ENCODE measurements at places on chromosomes 16 and 17.

GRCh38 chr16:50533317-50533716 lies 14.9 kb upstream of the NKD1 start:
- DNase-seq: no peak

- DNase-seq: no peak
Observed at GRCh38 chr16:69477546-69477945, 53.1 kb downstream of the CYB5B start.

DNA sequence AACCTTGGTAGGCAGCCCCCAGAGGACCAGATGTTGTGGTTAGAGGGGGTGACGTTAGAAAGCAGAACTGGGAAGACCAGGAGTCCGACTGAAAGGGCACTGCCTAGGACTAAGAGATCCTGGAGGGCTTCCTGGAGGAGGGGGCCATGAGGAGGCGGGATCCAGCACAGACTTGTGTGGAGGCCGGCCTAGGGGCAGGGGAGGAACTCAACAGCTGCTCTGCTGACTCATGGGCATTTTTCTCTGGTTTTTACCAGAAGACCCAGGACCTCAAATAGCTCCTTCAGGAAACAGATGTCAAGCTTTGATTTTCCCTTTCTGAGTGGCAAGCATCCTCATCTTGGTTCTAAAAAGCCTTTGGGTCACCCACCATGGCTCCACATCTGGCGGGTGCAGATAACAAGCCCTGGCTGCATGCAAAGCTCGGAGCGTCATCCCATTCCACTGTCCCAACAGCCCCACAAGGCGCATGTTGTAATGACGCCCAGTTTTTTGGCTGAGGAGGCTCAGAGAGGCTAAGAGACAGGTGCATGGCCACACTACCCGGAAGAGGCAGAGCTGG lies 29.0 kb downstream of the IL21R start:
- DNase-seq: no peak

- no peak for DNase-seq
Observed at GRCh38 chr17:31099016-31099415, 4.2 kb downstream of the NF1 start.

DNA sequence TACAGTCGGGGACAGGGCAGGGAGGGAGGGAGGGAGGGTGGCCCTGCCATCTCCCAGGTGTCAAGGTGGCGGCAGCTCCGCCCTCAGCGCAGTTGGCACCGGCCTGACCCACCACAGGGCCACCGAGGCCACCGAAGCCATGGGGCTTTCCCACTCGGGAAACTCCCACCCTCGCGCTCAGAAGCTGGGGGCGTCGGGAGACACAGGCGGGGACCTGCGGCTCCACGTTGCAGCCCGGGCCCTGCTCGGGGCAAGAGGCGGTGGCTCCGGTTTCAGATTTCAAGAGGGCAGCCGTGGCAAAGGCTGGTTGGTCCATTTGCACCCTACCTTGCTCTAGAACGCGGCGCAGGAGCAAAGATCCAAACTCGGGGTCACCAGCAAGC lies 544 bp downstream of the CYB561 start:
- DNase-seq: peak; percentile 19

DNA sequence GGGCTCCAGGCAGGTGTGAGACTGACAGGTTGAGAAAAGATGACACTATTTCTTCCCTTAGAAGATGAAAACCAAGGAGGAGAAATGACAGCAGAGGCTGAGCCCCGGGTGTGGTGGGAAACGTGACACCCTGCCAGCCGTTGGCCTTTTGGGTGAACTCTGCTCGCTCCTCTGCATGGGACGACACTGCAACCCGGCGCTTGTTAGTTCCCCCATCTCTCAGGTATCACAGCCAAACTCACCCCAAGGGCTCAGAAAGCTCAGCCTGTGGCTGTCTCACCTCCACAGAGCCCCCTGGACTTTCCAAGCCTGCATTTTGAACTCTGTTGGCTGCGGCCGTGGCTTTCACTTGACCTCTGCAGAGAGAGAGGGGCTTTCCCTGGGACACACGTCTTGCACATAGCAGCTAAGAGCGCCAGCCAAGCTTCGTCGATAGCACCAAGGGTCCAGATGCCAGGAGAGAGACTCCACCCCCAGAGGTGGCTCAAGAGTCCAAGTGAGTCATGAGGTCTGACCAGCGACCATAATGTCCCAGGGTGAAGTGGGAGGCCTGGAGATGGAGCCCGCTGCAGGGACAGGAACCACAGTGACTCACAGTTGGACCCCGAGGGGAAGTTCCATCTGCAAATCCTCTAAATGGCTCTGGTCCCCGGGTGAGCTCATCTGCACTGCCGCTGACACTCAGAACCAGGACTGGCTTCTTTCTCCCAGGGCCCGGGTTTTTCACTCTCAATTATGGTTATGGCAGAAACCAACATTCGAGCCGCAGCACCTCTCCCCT lies 301.9 kb downstream of the SOX9 start:
- no peak for DNase-seq

DNA sequence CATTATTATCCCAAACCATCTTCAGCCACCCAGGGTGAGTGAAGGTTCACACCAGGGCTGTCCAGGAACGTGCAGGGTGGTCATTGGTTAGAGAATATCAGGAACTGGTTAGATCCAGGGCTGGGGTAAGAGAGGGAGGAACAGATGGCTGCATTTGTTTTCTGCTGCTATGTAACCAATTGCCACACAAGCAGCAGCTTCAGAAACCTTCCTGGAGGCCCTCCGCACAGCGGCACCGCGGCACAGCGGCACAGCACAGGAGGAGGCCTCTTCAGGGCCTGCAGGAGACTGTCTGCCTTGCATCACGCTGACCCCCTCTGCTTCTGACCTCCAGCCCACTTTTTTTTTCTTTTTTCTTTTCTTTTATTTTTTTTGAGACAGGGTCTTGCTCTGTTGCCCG lies 86.1 kb downstream of the KCNJ12 start:
- no peak for DNase-seq

DNA sequence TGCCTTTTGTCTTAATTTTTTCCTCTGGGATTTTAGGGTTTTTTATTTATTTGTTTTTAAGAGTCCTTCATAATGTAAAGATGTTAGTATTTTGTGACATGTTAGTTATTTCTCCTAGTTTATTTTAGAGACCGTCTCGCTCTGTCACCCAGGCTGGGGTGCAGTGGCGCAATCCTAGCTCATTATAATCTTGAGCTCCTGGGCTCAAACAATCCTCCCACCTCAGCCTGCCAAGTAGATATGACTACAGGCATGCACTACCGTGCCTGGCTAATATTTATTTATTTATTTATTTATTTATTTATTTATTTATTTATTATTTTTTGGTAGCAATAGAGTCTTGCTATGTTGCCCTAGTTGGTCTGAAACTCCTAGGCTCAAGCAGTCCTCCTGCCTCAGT lies 37.4 kb upstream of the ARHGAP17 start:
- DNase-seq: no peak

DNA sequence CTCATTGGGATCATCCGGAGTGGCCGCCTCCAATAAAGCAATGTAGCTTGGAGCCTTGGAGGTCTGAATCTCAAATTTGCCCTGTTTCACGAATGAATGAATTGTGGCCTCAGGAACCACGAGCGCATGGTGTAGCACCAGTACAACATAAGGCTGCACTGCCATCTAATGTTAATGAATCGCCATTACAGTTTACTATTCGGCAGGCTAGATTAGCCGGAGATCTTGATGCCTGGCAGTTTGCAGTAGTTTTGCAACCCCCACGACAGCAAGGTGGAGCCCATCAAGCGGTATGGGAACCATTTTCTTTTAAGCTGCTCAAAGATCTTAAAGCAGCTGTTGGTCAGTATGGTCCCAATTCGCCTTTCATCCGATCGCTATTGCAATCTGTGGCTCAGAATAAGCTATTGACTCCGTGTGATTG lies 18.8 kb downstream of the ALOX15B start:
- no peak for DNase-seq

- DNase-seq: no peak
Observed at GRCh38 chr16:12988071-12988470, 86.7 kb downstream of the SHISA9 start.

GRCh38 chr16:56204816-56205215 lies 13.5 kb downstream of the GNAO1 start:
- no peak for DNase-seq

DNA sequence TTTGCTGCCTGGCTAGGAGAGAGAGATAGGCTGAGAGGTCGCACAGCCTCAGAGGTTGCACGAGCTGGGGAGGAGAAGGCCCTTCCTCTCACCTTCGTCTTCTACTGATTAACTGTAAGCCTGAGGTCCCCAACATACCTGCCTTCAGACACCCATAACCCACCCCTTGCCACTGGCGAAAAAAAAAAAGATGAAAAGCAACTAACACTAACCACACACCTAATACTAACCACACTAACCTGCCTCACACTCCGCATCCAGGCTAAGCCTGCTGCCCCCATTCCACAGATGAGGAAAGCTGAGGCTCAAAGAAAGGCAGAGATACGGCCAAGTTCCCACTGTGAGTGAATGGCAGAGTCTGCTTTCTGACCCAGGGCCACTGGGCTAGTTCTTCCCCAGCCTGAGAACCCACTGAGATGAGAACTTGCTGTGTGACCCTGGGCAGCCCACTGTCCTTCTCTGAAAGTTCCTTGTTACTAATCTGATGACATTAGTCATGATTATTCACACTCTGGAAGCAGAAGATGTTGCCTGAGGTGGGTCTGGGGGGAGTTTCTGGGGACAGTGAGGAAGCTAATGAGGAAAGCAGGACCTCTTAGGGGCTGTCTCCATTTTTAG lies 4.6 kb downstream of the IL21R start:
- DNase-seq: no peak

- peak; percentile 77 for DNase-seq
Observed at GRCh38 chr16:67028696-67029253, at the start of gene CBFB. Gene CBFB, plus strand, starts transcription at chr16:67029149. Its CDS starts 259 bp downstream, at chr16:67029408.

GRCh38 chr17:81515530-81516041 lies 3.0 kb upstream of the ACTG1 start:
- no peak for DNase-seq

DNA sequence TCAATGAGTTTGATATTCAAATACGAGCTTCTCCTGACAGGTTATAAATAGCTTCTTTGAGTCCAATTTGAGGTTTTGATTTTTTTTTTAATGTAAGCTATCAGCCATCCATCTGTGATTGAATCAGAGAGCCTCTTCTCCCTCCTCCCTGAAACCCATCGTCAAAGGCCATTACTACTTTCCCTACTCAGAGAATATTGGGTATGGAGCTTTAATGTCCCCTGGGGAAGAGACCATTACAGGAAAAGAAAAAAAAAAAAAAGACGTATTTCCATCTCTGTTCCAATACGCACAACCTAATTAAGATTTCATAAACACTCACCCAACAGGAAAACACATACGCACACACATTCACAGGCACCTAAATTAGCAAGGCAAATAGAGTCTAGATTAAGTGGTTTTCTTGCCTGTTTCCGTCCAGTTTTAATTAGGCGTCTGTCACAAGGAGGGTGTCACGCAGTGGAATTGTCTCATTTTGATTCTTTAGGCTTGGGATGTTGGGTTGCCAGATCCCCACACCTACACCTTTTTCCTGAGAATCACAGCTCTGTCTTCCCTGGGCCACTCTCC lies 194.3 kb upstream of the RPL38 start:
- DNase-seq: no peak

DNA sequence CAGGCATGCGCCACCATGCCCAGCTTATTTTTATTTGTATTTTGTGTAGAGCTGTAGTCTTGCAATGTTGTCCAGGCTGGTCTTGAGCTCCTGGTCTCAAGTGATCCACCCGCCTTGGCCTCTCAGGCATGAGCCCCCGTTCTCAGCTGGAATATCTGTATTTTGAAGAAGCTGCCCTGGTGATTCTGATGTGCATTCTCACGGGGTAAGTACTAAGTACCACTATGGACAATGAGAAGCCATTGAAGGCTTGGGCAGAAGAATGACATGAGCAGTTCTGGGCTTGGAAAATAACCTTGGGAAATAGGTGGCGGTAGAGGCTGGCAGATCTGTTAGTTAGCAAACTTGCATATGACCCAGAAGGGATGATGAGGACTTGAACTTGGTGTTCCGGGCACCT lies 15.6 kb upstream of the NKD1 start:
- no peak for DNase-seq

- DNase-seq: no peak
Observed at GRCh38 chr16:61128545-61129323, 907.5 kb downstream of the CDH8 start.

- DNase-seq: no peak
Observed at GRCh38 chr16:1430759-1431496, at the start of gene PERCC1. Gene PERCC1, plus strand, starts transcription at chr16:1431078. Its CDS starts 1,516 bp downstream, at chr16:1432594.

DNA sequence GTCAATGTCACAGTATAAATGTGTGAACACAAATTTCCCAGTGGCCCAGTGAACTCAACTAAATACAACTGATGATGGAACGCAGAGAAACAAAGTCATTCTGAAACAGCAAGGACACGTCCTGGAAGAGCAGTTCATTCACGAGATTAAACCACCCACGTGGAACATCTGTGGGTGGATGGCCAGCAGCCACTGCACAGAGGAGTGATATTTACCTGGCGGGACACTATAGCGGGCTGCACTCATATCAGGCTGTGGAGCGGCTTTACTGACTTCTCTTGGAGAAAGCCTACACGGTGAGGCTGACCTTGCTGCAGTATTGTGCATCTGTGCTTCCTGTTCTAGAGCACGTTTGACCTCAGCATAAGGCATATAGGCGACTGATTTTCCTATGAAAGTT lies 87.3 kb downstream of the TTC19 start:
- no peak for DNase-seq

DNA sequence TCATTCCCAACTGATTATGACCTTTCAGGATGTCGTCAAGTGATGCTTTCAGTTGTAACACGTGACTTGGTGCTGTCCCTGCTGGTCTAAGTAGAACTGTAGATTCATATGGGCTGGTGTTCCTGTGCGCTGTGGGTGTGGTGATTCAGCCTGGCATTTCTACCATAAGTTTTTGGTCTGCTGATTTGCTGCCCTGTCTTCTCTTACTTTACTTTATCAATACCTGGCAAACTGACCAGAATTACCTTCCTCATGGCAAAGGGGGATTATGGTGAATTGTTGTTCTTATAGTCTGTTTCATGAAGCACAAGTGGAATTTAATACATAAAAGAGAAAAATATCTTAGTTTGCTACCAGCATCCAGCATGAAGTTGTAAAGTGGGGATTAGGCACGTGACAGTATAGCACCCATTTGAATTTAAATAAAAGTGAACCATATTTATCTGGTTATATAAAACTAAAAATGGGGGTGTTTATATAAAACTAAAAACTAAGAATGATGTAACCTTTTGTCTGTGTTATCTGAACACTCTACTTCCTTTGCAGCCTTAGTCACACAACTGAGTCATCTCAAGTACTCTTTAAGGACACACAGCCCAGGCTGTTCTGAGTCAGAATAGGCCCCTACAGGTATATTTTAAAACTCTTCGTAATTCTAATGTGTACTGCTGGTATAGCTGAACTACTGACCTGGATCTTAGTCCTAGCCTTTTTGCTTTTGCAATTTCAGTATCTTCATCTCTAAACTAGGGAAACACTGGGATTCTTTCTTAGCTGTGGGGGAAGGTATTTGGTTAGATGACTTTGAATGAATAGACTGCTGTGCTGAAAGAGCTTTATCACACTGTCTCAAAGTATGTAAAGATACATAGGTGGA lies 28.3 kb downstream of the TTC19 start:
- no peak for DNase-seq

Data from activated naive CD4-positive, alpha-beta T cell (primary cell).